BJ (cell line): ENCODE measurements at places on chromosomes 6 and 20. TPM values are rescaled to one million over a fixed set of nuclear protein-coding genes. Genes with fewer than 3 reads are reported as not detected.

- DNase-seq = no peak
These were observed 42.5 kb downstream of the GABRR2 start for GRCh38 chr6:89272596-89272995.

- DNase-seq = no peak
These were observed 826 bp downstream of the RIMS4 start for GRCh38 chr20:44809380-44810060.

The CRISP2 gene
- not detected in 2 replicates for polyA plus RNA-seq

The CRISP3 gene
- polyA plus RNA-seq = not detected in 2 replicates
